Tibial nerve (tissue), 4 donors: ENCODE measurements at places on chromosomes 1 and 21. TPM values are rescaled to one million over a fixed set of nuclear protein-coding genes. Genes with fewer than 3 reads are reported as not detected.

SPRR5 gene
- total RNA-seq: not detected

DNA sequence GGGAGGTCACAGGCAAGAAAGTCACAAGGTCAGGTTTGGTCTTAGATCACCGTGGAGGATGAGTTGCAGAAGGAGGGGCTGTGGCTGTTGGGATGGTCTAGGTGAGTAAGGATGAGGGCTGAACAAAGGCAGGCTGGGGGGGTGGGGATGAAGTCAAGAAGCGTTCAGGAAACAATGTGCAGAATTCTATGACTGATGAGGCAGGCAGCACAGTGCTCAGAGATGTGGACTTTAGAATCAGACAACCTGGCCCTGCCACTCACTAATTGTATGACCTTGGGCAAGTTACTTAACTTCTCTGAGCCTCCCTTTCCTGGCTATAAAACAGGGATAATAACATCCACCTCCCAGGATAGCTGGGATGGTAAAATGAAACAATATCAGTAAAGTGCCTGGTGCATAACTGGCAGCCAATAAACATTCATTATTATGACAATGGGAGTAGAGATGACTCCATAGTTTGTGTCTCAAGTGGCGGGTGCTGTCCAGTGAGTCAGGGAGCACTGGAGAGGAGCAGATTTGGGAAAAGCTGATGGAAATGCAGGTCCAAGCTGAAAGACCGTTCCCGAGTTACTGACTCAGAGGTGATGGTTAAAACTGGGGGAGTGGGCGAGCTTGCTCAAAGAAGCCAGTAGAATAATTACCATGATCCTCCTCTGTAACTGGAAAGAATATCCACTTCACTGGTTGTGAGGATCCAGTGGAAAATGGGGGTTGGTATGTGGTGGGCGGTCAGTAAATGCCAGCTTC lies 2.1 kb downstream of the TIE1 start:
- no peak for DNase-seq
- peak overlapping the region; percentile 82 for H3K27ac ChIP-seq
- no peaks in the 10 kb centered on the region for H3K36me3 ChIP-seq
- no peak overlapping the region for H3K4me3 ChIP-seq

GRCh38 chr1:2530513-2531361 lies 674 bp upstream of the HES5 start:
- no peaks in the 10 kb centered on the region for H3K36me3 ChIP-seq
- H3K27me3 ChIP-seq: peaks cover 2% of the 10 kb centered on the region
- H3K27ac ChIP-seq: no peak overlapping the region
- DNase-seq: no peak

DNA sequence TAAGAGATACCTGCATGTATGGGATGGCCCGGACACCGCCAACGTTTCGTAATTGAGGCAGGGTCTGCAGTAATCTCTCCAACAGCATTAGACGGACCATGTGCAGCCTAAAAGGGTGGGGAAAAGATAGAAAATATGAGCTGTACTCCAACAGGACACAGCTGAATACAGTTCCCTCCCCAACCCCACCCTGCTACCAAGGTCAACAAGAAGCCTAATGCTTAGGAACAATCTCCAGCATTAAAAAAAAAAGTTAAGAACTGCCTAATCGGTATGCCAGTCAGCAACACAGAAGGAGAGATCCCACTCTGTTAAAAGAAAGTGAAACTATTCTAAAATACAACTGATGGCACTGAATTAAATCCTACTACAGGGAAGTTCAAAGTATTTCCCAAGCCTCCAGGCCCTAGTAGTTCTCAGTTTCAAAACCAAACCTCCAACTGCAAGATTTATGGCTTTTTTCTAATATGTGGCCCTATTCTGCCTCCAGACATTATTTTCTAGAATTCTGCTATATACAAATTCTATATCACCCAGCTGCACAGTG lies 81.0 kb downstream of the UBR4 start:
- no peak for DNase-seq
- no peak overlapping the region for H3K4me3 ChIP-seq
- no peaks in the 10 kb centered on the region for H3K36me3 ChIP-seq
- H3K27me3 ChIP-seq: no peaks in the 10 kb centered on the region
- no peak overlapping the region for H3K27ac ChIP-seq
- no peaks in the 10 kb centered on the region for H3K4me1 ChIP-seq

- H3K36me3 ChIP-seq: no peaks in the 10 kb centered on the region
- DNase-seq: no peak
- peak overlapping the region; percentile 96 for H3K27ac ChIP-seq
- peaks cover 52% of the 10 kb centered on the region for H3K4me1 ChIP-seq
- peak overlapping the region; percentile 48 for H3K4me3 ChIP-seq
- H3K27me3 ChIP-seq: no peaks in the 10 kb centered on the region
These were observed 504 bp downstream of the H6PD start for GRCh38 chr1:9235096-9235459.

- H3K27ac ChIP-seq: no peak overlapping the region
- no peaks in the 10 kb centered on the region for H3K36me3 ChIP-seq
- no peak overlapping the region for H3K4me3 ChIP-seq
- H3K27me3 ChIP-seq: no peaks in the 10 kb centered on the region
- DNase-seq: no peak
- H3K4me1 ChIP-seq: no peaks in the 10 kb centered on the region
These were observed 1544.6 kb upstream of the B3GALT2 start for GRCh38 chr1:194731025-194731424.

CFAP410 gene
- total RNA-seq: 69.8 TPM

MCOLN3 gene
- 12.9 TPM for total RNA-seq

GRCh38 chr1:100866041-100866900 lies 28.4 kb downstream of the EXTL2 start:
- no peaks in the 10 kb centered on the region for H3K27me3 ChIP-seq
- H3K36me3 ChIP-seq: no peaks in the 10 kb centered on the region
- no peak for DNase-seq
- H3K4me3 ChIP-seq: no peak overlapping the region

GRCh38 chr1:180211156-180211859 lies 18.8 kb upstream of the LHX4 start:
- no peak overlapping the region for H3K27ac ChIP-seq
- H3K4me1 ChIP-seq: no peaks in the 10 kb centered on the region
- H3K27me3 ChIP-seq: no peaks in the 10 kb centered on the region
- H3K36me3 ChIP-seq: no peaks in the 10 kb centered on the region

DNA sequence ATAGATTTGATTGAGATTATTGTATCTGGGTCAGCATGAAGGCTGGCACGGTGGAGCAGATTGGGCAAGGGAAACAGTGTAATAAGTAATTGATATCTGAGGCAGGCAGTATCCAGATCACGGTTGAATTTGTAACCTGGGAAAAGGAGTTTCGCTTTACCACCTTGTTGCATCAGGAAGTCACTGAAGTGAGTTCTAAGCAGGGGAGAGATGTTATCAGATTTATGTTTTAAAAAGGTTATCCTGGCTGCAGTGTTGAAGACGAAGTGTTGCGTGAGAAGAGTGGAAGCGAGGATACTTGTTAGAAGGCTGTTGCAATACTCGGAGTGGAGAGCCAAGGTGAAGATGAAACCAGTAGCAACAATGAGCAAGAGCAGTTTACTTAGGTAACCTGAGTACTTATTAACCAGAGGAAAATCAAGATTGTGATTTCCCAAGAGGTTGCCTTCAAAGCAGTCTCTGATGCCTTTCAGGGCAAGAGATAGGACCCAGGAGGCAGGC lies 77.8 kb downstream of the LHX9 start:
- no peaks in the 10 kb centered on the region for H3K36me3 ChIP-seq
- no peak for DNase-seq
- H3K27me3 ChIP-seq: no peaks in the 10 kb centered on the region
- H3K4me1 ChIP-seq: no peaks in the 10 kb centered on the region
- H3K4me3 ChIP-seq: no peak overlapping the region

DNA sequence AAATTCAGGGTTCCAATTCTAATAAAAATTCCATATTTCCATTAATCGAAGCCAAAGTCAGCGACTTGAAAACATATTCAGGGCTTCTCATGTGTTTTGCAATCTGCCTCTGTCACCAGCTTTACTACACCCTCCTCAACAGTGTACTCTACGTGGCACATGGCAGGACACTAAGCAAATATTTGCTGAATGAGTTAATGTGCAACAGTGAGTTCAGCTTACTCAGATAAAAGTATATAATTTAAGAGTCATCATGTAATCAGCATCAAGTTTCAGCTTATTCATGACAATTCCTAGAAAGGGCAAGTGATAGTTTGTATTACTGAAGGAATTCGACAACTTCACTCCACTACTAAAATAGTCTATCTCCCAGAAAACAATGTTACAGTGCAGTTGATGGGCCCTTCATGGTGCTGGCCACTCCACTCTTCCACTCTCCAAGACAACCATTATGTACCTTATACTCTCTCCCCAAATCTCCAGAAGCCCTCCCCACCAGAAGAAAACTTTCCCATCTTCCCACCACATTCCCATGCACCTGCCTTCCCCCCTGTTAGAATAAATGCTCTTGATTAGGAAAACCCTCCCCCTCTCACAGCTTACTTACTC lies 97.3 kb downstream of the TTLL7 start:
- H3K36me3 ChIP-seq: no peaks in the 10 kb centered on the region
- no peaks in the 10 kb centered on the region for H3K27me3 ChIP-seq
- no peak for DNase-seq
- H3K4me3 ChIP-seq: no peak overlapping the region
- H3K27ac ChIP-seq: no peak overlapping the region

CTSS gene
- 29.7 TPM for total RNA-seq

CD48 gene
- total RNA-seq: 1.5 TPM

NKAIN1 gene
- total RNA-seq: not detected

DNA sequence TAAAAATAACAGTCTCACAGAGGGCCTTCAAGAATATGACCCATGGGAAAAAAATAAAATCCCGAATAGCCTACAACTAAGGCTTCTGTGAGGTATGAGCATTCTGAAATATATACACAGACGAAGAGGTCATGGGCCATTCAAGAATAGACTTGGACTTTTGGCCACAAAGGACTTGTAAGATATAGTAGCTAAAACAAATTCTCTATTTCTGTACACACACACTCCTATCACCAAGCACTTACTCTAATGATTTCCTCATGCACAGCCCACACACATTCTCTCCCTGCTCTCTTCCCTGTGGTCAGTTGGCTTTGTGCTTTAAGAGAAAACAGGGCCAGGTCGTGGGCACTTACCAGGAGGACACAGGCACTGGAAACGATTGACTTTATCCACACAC lies 69.7 kb upstream of the ADAM30 start:
- peaks cover 72% of the 10 kb centered on the region for H3K4me1 ChIP-seq
- no peak for DNase-seq
- H3K4me3 ChIP-seq: no peak overlapping the region
- peak overlapping the region; percentile 87 for H3K27ac ChIP-seq

OR2T11 gene
- total RNA-seq: not detected

- no peak overlapping the region for H3K4me3 ChIP-seq
- H3K27me3 ChIP-seq: no peaks in the 10 kb centered on the region
- DNase-seq: no peak
- H3K4me1 ChIP-seq: peaks cover 6% of the 10 kb centered on the region
- no peaks in the 10 kb centered on the region for H3K36me3 ChIP-seq
- H3K27ac ChIP-seq: no peak overlapping the region
These were observed 123.0 kb downstream of the TIAM1 start for GRCh38 chr21:31221043-31221442.

DNA sequence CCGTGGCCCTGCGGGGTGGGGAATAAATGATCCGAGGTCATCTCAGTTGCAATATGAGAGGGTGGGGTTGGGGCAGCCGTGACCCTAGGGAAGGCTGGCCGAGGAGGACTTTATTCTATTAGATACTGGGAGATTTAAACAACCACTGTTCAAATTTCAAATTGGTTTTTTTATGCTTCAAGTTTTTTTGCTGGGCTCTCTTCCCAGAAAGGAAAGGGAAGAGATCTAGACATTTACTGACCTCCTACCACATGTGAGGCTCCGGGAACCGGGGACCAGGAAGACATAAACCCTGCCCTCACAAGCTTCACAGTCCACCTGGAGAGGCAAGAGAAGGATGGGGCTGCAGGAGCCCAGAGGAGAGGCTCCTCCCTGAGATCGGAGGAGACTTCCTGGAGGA lies 207.3 kb downstream of the FOXD2 start:
- H3K4me3 ChIP-seq: no peak overlapping the region
- H3K27ac ChIP-seq: no peak overlapping the region
- no peaks in the 10 kb centered on the region for H3K27me3 ChIP-seq
- no peaks in the 10 kb centered on the region for H3K36me3 ChIP-seq

CSMD2 gene
- total RNA-seq: 1.7 TPM

GRCh38 chr1:229075217-229075616 lies 195.7 kb upstream of the RAB4A start:
- no peaks in the 10 kb centered on the region for H3K4me1 ChIP-seq
- H3K36me3 ChIP-seq: no peaks in the 10 kb centered on the region
- H3K27ac ChIP-seq: no peak overlapping the region
- H3K27me3 ChIP-seq: no peaks in the 10 kb centered on the region
- H3K4me3 ChIP-seq: no peak overlapping the region

SDC3 gene
- total RNA-seq: 47.1 TPM

FCGR2B gene
- 50.9 TPM for total RNA-seq

DNA sequence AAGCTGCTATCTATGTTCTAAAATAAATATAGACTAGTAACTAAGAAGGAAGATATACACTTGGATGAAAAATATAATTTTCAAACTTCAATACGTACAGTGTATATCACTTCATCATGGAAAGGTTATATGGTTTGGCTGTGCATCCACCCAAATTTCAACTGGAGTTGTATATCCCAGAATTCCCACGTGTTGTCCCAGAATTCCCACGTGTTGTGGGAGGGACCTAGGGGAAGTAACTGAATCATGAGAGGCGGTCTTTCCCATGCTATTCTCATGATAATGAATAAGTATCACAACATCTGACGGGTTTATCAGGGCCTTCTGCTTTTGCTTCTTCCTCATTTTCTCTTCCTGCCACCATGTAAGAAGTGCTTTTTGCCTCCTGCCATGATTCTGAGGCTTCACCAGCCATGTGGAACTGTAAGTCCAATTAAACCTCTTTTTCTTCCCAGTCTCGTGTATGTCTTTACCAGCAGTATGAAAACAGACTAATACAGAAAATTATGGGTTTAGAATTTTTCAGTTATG lies 10.7 kb downstream of the NEGR1 start:
- H3K4me3 ChIP-seq: no peak overlapping the region
- H3K27me3 ChIP-seq: no peaks in the 10 kb centered on the region
- no peaks in the 10 kb centered on the region for H3K4me1 ChIP-seq
- H3K36me3 ChIP-seq: no peaks in the 10 kb centered on the region
- H3K27ac ChIP-seq: no peak overlapping the region

MAN1C1 gene
- total RNA-seq: 18.6 TPM

DNA sequence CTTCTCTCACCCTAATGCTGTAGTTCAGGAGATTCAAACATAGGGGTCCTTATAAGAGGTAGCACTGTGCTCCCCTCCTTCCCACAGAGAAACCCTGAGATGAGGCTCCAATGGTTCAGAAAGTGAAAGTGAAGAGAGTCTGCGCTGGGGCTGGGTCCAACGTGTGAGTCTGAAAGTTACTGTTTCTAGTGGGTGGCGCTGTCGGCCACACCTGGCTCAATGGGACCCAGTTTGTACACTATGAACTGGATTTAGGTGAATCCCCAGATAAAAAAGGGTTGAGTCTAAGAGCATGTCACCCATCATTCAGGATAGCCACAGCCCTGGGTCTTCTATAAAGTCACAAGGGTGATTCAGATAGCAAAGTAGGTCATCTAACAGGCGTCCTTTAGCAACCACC lies 2.8 kb downstream of the SMCP start:
- no peak overlapping the region for H3K4me3 ChIP-seq
- DNase-seq: no peak
- no peaks in the 10 kb centered on the region for H3K4me1 ChIP-seq
- H3K27me3 ChIP-seq: no peaks in the 10 kb centered on the region
- no peaks in the 10 kb centered on the region for H3K36me3 ChIP-seq

ITLN2 gene
- not detected for total RNA-seq
